ENCODE measurements at places on chromosomes 4 and X.

GRCh38 chr4:41609851-41610250, 71.9 kb downstream of the LIMCH1 start:
- no peak for DNase-seq

DNA sequence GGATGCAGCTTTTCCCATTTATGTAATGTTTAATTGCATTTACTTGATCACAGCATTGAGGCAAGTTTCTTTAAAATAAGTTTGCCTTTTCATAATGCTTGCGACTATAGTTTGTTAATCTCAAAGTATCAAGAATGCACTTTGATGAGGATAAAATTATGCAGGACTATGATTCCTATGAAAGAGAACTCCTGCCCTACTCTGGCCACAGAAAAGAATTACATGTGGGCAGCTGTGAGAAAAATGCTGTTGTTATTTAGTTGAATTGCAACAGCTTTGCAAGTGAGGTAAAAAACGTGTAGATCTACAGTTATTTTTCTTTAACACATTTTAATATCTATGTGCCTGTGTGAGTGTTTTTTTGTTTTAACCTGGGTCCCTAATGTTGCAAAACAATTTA, 12.5 kb upstream of the OSTC start:
- DNase-seq: no peak

DNA sequence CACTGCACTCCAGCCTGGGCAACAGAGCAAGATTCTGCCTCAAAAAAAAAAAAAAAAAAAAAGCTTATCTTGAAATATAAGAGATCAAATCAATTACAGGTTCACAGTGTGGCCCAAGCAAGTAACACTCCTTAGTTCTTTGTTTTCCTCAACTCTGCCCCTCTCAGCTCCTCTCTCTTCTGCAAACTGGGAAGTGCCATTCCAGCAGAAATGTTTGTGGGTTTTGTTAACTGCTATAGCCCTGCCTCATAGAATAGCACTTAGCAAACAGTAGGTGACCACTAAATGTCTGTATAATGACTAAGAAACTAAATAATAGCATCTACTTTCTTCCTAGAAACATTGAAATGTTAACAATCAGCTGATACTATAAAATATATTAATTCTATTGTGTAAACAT, 160.0 kb upstream of the NAP1L5 start:
- DNase-seq: no peak

DNA sequence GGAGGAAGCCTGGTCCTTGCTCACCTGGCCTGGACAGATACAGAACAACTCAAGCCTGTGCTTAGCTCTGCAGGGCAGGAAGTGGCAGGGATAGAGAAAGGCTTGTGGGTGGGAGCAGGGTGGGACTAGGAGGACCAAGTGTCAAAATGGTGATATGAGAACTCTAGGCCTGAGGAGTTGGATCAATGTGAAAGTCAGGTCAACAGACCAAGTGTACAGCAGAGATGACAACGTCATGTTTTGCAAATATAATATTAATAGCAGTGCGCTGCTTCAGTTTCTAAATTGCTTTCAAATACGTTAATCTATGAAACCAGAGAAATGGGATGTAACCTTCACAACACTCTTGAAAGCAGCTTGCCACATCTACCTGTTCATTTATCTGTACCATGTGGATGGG, 114.2 kb upstream of the MAP3K15 start:
- no peak for DNase-seq

GRCh38 chr4:118954246-118954645, 65.6 kb downstream of the SYNPO2 start:
- DNase-seq: no peak

All from vagina (tissue), 2 donors.